ENCODE measurements at places on chromosomes 12 and 14.
A peak's percentile ranks its signal among the peaks of the same experiment; 100 is the strongest.

DNA sequence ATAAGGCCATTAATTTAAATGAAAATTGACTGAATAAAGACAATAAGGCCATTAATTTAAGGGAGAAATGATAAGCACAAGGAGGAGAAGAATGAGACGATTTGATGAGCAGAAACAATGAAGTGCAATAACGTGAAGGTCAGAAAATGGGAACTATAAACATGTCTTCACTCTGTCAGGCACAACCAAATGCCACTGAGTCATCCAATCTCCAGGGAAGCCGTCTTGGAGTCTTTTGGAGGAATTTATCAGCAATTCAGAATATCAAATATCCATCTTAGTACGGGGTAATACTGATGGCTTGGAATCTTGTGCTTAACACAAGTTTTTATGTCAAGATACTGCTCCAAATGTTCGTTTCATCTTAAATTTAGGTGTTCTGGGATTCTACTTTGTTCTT lies 159.9 kb downstream of the CAPZA3 start:
- ATAC-seq, result no peak

DNA sequence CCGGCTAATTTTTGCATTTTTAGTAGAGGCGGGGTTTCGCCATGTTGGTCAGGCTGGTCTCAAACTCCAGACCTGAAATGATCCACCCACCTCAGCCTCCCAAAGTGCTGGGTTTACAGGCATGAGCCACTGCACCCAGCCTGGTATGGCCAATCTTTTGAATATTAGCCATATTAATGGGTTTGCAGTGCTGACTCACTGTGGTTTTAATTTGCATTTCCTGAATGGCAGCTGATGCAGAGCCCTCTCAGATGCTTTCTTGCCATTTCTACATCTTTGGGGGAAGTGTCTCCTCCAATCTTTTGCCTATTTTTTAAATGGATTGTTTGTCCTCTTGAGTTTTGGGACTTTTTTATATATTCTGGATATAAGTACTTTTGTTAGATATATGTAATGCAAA lies 55.5 kb upstream of the NPAS3 start:
- no peak for ATAC-seq

GRCh38 chr12:70194076-70194475 lies 49.2 kb upstream of the CNOT2 start:
- no peak for ATAC-seq

DNA sequence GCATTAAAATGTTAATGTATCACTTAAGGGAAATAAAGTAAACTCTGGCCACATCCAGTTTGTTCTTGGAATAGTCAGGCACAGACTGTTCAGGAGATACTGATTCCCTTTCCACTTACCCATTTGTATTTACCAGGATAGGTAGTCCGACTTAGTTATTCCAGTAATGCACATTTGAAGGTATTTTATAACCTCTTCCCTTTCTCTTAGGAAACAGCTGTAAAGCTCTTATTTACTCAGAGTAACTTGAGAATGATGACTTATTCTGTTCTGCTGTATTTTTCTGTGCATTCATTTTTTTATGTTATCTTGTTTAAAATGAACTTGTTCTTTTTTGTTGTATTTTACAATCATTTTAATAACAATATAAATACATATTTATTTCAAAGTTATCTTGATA lies 78.0 kb downstream of the METTL25 start:
- ATAC-seq, result no peak

- ATAC-seq, result no peak
These were observed 76.4 kb upstream of the HOXC13 start for GRCh38 chr12:53862206-53862605.

- no peak for ATAC-seq
These were observed 165.7 kb downstream of the SRGAP1 start for GRCh38 chr12:64010069-64010686.

DNA sequence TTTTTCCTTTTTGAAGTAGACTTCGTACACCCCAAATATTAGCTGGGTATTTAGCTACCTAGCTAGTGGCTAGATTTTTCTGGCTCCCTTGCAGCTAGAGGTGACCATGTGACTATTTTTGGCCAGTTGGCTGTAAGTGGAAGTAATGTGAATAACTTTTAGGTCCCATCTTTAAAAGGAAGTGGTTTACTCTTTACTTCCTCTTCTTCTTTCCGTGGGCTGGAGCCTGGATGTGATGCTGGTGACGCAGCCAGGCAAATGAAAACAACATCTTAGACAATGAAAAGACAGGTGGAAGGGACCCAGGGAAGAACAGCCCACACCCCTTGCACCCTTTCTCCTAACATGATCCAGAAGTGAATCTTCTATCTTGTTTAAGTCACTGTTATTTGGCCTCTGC lies 245.5 kb downstream of the ATP23 start:
- no peak for ATAC-seq

DNA sequence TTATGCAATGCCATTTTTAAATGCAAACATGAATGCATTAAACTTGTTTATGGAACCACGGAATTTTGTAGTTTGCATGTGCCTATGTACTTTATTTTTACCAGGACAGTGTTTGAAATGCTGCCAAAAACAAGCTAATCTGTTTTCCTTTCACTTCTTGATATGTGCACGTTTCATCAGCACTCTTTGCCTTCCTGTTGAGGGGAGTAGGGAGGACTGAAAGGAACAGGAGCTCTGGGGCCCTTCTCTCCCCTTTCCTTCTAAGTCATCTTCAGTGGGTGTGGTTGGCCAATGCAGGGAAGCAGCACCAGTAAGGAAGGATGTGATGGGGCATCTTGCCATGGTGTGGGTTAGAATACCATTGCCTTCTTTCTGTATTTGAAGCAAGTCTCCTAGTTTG lies 12.1 kb upstream of the PPP4R4 start:
- ATAC-seq, result no peak

- ATAC-seq, result no peak
These were observed 55.5 kb downstream of the FAM222A start for GRCh38 chr12:109768901-109769670.

GRCh38 chr12:128916425-128916824 lies 63.1 kb downstream of the GLT1D1 start:
- no peak for ATAC-seq

DNA sequence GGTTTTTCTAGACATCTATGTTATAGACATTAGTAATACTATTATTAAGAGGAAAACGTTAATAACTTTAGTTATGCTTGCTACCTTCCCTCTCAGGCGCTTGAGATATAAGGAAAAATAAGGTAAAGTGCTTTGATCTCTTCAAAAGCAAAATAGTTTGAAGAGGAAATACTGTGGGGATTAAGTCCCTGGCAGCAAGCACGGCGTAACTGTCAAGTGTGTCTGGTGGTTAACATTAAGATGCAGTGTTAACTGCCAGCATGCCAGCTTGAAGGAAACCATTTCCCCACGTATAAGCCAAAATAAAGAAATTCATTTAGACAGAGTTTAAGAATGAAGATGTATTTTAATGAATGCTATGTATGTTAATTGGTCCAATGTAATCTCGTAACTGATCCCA lies 31.8 kb downstream of the PELI2 start:
- ATAC-seq, result no peak

DNA sequence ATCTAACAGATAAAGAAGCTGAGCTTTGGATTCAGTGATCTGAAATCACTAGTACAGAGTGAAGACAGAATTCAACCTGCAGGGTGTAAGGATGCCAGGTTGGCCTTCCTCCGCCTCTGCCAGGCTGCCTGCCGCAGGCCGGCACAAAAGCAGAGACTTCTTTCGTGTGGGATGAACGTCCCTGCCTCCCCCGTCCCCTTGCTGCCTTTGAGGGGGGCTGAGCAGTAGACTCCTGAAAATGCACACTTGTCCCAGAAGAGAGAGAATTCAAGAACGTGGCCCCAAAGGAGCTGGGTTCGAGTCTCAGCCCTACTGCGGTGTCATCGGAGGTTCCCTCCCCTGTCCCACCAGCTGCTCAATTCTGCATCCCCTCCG lies 154.3 kb downstream of the BCL11B start:
- no peak for ATAC-seq

GRCh38 chr14:72652179-72652578 lies 241.7 kb downstream of the DPF3 start:
- no peak for ATAC-seq

DNA sequence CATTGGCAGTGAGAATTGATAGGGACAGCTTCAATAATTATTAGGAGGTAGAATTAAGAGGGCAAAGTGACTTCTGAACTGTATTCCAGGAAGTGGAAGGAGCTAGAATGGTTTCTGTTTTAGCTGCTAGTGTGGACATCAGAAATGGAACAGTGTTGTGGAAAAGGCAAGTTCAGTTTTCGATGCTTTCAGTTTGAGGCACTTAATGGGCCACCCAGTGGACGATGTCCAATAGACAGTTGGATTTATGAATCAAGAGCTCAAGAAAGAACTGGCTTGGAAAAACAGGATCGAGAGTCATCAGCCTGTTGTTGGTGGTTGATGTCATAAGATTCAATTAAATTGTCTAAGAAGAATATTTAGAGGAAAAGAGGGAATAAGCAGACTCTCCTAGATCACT lies 136.3 kb downstream of the DYRK2 start:
- no peak for ATAC-seq

- ATAC-seq, result no peak
These were observed 89.7 kb downstream of the PIWIL1 start for GRCh38 chr12:130427381-130427887.

- ATAC-seq, result no peak
These were observed 171.8 kb upstream of the ALG10B start for GRCh38 chr12:38144601-38145436.

- ATAC-seq, result no peak
These were observed 861.0 kb downstream of the RPS29 start for GRCh38 chr14:48725051-48725734.

DNA sequence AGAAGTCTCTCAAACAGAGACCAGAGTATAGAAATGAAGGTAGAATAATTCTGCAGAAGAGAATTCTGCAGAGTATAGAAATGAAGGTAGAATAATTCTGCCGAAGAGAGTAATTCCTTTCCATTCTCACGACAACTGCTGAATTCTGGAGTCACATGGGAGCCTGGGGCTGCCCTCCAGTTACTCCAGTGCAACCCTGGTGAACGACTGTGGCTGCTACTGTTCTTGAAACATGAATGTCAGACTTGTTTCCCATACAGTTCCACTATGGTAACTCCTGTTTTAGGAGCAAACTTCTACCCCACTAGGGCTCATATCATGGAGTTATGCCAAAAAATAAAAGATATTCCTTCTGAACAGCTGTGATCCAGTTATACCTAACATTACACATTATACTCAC lies 164.4 kb downstream of the KICS2 start:
- no peak for ATAC-seq

GRCh38 chr12:64001439-64001838 lies 156.9 kb downstream of the SRGAP1 start:
- ATAC-seq, result no peak

DNA sequence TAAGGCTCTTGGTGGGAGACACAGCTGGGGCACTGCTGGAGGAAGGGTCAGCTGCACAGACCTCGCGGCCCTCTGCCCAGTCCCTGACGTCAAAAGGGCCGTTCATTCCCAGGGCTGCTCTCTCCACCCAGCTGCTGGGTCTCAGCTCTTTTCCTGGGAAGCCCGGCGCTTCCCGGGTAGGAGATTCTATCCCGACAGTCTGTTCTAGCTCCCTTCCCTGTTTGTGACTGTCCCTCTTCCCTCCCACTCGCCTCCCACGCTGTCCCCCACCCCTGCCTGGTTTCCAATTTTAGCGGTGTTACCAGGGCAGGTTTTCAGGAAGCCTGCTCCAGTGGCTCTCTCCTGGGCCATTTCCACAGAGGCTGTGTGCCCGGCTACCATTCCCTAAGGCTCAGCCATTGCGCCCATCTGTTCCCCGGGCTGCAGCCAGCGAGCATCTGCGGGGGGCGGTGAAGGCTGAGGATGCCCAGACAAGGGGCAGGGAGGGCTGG lies 186.6 kb downstream of the CACNA1C start:
- no peak for ATAC-seq

GRCh38 chr12:27013611-27014084 lies 536 bp downstream of the TM7SF3 start:
- peak; percentile 47 for ATAC-seq

DNA sequence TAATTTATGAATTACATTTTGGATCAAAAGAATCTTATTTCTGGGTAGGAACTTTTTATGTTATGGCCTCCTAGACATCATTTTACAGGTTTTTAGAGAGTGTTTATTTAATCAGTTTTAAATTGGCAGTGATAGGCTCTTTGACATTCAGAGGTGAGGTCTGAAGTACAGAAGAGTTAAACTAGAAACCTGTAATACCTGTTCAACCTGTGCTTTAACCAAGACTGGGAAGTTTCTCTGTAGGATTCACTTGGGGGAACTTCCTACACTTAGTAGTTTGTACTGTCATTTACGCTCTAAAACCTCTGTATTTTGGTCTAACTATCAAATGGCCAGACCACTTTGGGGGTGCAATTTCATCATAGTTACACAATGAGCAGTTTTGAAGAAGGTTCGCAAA lies 35.9 kb downstream of the PLEKHA5 start:
- no peak for ATAC-seq

DNA sequence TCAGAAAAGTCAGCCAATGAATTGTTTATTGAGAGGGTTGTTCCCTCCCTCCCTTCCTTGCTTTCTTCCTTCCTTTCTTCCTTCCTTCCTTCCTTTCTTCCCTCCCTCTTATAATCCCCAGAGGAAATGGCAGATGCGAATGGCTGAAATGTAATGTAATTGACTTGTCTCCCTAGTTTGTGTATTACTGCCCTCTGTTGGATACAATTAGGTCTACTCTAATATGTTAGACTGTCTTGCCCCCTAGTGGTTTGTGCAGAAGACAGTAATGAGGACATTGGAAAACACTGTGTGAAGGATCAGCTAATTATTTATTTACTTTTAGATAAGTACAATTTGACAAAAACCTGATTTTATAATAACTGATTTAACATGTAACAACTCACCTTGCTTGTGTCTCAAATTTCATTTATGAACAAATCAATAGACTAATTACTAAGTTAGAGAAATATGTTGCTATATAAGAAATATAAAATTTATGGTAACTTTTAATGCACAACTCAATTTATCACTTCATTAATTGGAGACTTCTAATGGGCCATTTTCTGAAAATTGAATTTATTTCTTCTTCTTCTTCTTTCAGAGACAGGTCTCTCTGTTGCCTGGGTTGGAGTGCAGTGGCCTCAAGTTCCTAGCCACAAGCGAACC lies 229.8 kb upstream of the LRIG3 start:
- ATAC-seq, result peak; percentile 56

DNA sequence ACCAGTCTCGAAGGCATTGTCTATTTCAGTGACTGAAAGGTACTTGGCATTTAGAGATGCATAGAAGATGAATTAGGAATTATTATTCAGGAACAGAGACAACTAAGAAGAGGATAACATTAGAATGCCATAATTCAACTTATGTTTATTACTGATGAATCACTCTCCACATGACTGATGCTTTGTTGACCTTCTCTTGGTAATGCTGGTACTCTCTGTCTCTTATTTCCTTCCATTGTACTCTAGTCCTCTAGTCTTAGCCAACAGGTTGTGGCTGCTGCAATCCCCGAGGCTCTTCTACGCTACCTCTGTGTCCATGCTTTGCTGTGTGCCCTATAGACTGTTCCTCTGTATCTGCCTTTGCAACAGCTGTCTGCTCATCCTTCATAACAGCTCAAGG lies 652.9 kb downstream of the NRXN3 start:
- no peak for ATAC-seq

DNA sequence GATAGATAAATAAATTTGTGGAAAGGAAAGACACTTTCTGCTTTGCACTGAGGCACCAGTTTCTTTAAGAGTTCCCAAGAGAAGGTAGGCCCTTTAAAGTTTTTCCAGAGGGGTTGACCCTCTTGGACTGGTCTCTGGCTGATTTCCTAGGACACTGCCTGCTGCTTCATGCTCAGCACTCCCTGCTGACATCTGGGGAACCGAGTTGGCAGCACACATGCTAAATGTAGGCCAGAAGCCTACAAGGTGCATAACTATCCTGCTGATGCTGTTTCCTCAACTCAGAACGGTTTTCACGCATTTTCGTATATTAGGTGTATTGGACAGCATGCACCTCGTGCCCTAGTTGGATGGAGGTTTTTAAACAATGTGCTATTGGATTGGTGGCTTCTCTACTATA lies 887.2 kb upstream of the SEL1L start:
- no peak for ATAC-seq

Data from stimulated activated memory B cell treated with anti-CD40 and anti-IgM and Interleukin-4, amounts not matched to agents 10 μg/mL and 1 μg/mL and 100 μg/mL, for 72 hours (primary cell).